Thyroid gland (tissue), 4 donors: ENCODE measurements at places on chromosomes 7 and 10. TPM values are rescaled to one million over a fixed set of nuclear protein-coding genes. Genes with fewer than 3 reads are reported as not detected.

- no peak for DNase-seq
These were observed 127.1 kb upstream of the AOAH start for GRCh38 chr7:36851382-36851781.

DNA sequence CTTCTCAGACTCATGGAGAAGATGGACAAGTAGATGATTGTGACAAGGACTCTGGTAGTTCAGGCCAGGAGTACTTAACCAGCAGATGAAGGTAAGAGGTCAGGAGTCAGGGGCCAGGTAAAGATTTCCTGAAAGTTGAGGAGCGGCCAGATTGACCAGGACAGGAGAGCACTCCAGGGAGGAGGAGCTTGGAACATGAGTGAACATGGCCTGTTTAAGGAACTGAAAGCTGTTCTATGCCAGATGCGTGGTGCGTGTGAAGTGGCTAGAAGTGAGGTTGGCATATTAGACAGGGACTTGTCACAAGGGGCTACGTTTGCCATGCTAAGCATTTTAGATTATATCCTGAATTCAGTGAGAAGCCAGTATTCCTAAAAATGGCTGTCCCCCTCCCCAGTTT is 157.2 kb downstream of the WNT2 start:
- peak; percentile 26 for DNase-seq

DNA sequence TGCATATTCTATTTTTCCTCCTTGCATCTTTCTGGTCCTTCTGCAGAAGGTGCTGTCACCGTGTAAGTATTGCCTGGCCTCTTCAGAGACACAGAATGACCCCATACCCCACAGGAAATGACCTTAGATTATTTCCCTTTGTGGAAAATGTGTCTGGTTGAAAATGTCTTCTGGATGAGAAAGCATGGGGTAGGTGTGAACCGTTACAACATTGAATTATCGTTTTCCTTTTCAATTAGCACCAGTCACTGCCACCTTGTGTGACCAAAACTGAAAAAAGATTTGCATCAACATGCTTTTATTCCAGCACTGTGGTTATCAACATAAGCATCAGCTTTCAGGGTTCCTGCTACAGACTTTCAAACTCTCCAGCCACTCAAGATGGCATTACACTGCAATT is 58.0 kb upstream of the CELF2 start:
- DNase-seq = no peak

- no peak for DNase-seq
These were observed 39.1 kb downstream of the VOPP1 start for GRCh38 chr7:55533050-55533728.

GRCh38 chr10:105195831-105196230 is 554.7 kb downstream of the SORCS3 start:
- no peak for DNase-seq

DNA sequence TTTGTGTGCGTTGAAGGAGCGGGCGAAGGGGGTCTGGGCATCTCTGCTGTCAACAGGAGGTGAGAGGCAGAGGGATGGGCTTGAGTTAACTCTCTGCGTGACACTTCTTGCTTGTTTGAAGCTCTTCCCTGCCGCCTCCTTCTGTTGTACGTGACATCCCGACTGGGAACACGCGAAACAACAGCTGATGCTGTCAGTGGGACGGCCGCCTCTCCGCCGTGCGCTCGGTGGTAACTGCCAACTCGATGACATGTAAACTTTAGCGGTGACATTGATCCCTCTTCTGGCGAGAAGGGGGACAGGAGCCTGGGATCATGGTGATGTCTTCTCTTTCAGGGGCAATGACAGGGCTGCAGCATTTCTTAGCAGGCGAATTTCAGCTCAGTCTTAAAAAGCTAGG is 394.5 kb downstream of the TYW1 start:
- DNase-seq = no peak

DNA sequence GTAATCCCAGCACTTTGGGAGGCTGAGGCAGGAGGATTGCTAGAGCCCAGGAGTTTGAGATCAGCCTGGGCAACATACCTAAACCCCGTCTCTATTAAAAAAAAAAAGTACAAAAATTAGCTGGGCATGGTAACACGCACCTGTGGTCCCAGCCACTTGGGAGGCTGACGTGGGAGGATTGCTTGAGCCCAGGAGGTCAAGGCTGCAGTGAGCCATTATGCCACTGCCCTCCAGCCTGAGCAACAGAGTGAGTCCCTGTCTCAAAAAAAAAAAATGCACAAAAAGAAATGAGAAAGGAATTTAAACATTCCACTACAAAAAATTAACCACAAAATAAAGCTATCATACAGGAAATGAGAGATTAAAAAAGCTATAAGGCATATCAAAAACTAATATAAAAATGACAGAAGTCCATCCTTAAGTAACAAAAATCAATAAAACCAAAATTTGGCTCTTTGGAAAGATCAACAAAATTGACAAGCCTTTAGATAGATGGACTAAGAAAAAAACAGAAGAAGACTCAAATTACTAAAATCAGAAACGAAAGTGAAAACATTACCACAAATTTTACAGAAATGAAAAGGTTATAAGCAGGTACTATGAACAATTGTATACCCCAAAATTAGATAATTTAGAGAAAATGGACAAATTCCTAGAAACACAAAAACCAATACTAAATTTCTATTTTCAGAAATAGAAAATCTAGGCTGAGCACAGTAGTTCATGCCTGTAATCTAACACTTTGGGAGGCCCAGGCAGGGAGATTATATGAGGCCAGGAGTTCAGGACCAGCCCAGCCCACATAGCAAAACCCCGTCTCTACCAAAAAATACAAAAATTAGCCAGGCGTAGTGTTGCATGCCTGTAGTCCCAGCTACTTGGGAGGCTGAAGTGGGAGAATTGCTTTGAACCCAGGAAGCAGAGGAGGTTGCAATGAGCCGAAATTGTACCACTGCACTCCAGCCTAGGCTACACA is 42.4 kb upstream of the NANOS1 start:
- DNase-seq = no peak

GRCh38 chr10:31803606-31804351 is 124.9 kb downstream of the ARHGAP12 start:
- DNase-seq = no peak

- no peak for DNase-seq
These were observed 151.1 kb downstream of the DKK1 start for GRCh38 chr10:52465202-52465601.

GRCh38 chr10:126119599-126119998 is 223.2 kb downstream of the FANK1 start:
- no peak for DNase-seq

- no peak for DNase-seq
These were observed 8.3 kb upstream of the GNAT3 start for GRCh38 chr7:80520199-80520598.

- peak; percentile 83 for DNase-seq
These were observed 1.3 kb downstream of the FGFR2 start for GRCh38 chr10:121596689-121597503.

DNA sequence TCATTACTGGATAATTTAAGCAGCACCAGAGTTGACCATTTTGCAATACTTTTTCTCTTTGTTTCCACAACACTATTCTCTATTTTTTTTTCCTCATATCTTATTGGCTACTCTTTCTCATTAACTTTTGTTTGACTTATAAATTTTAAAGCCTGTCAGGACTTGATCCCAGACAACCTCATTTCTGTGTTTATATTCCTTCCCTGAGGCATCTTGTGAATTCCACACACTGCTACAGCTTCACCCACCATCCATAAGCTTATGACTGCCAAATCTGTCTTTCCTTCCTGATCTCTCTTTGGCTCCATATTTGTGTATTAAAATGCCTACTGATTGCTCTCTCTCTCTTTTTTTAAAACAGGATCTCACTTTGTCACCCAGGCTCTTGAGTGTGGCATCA is 124.6 kb upstream of the MBL2 start:
- no peak for DNase-seq

- peak; percentile 9 for DNase-seq
These were observed 593.1 kb downstream of the SORCS1 start for GRCh38 chr10:106571192-106571946.

DNA sequence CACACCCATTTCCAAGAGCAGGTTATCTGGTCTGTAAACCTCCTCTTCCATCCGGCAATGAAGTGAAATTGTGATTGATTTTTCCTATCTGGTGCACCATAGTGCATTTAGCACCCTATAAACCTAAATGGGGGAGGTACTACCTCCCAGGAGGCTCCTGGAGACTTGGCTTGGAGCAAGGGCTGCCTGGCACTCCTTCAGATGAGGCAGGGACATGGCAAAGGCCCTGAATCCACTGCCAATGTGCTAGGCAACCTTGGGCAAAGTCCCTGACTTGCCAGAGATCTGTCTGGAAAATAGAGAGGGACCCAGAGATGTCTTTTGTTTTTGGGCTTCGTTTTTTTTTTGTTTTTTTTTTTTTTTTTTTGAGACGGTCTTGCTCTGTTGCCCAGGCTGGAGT is 6.7 kb upstream of the GRID1 start:
- DNase-seq = no peak

DNA sequence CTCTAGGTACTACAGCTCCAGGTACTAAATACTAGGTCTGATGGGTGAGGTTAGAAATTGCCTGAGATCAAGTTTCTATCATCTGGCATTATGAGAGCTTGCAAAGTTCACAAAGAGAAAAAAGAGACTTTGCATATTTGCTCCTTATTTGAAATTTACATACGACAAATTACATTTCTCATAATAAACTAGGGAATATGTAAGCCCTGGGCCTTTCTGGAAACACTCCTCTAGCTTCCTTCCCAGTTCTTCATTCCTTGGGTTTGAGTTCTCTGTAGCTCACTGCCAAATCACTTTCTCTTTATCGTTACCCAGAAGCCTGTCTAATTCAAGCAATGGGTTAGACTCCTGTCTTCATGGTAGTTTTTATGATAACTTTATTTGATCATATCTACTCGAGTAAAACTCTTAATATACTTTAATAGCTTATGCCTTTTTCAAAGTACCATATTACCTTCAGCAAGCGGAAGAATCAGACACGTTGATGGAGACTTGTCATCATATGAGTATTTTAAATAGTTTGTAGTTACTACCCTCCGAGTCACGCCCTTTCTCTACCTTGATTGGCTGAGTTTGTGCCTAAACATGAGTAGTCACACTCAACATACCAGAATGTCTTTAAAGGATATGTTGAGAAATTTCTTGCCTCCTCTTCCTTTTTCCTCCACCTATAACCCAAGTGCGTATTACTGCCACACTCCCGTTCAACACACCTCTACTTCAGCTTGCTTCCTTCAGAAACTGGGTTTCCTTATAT is 150.5 kb downstream of the DKK1 start:
- no peak for DNase-seq

GRCh38 chr7:33157311-33157710 is 27.9 kb downstream of the BBS9 start:
- no peak for DNase-seq

DNA sequence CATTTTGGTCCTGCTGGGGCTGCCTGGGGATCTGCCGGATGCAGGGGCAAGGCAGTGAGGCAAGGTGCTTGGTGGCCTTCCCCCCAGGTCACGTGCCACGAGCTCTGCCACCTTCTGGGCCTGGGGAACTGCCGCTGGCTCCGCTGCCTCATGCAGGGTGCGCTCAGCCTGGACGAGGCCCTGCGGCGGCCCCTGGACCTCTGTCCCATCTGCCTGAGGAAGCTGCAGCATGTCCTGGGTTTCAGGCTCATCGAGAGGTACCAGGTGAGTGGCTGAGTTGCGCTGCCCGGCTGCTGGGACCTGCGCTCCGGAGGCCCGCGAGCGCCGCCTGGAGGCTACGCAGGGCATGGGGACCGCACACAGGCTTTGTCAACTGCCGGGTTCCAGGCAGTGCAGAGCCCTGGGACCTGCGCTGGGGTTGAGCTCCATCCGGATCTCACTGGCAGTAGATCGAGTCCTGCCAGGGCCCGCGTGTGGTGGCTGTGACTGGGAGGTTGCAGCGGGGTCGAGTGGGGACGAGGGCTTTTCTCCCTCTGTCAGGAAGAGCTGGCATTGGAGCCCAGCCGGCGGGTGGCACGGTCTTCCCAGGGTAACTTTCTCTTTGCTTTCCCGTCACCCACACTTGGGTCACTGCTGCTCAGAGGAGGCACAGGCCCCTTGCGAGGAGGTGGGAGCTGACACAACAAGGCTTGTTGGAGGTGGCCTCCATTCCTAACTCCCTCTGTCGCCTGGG is 21.7 kb downstream of the AMZ1 start:
- peak; percentile 76 for DNase-seq

DNA sequence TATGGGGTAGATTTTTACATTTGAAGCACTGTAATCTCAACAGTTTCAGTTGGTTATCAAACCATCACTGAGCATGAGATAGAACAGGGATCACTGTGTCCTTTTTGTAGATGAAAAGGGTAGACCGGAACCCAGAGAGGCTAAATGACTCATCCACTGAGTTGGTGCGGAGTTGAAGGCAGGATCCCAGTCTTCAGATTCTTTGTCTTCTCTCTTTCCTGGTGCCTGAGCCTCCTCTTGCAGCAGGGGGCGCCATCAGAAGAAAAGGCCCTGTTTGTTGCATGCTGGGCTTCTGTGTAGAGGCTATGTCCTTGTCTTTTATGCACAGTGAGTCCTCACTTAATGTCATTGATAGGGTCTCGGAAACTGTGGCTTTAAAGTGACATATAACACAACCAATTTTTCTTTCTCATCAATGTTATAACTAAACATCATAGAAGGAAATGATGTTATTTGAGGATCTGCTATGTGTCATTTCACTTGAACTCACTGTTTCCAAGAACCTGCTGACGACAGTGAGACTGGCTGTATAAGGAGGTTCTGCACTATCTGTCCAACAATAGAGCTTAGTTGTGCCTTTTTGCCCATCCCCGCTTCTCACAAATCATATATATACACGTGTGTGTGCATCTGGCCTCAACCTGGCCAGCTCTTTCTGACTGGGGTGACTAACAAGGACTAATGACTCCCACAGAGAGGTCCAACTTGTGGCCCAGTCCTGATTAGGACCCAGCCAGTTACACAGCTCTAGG is 14.3 kb downstream of the ZNF282 start:
- no peak for DNase-seq

SLC25A13 gene
- total RNA-seq = 28.9 TPM

SPAM1 gene
- total RNA-seq = not detected

FAM180A gene
- 5.0 TPM for total RNA-seq

ITGA8 gene
- 4.6 TPM for total RNA-seq

STEAP4 gene
- total RNA-seq = 34.3 TPM
